OCI-LY7 (cell line): ENCODE measurements at places on chromosomes 3 and 15. TPM values are rescaled to one million over a fixed set of nuclear protein-coding genes. Genes with fewer than 3 reads are reported as not detected.

The RBPMS2 gene
- not detected in 2 replicates for total RNA-seq

The SIDT1 gene
- total RNA-seq, result 7.3 and 8.6 TPM in 2 replicates

The TLR9 gene
- 3.7 and 9.0 TPM in 2 replicates for total RNA-seq

The CDC25A gene
- total RNA-seq, result 72.9 and 75.4 TPM in 2 replicates

The PSMD2 gene
- 182 and 219 TPM in 2 replicates for total RNA-seq

The CATSPER2 gene
- total RNA-seq, result 13.9 and 17.0 TPM in 2 replicates

The ARPP21 gene
- total RNA-seq, result 1.1 and 1.3 TPM in 2 replicates

The APOD gene
- not detected in 2 replicates for total RNA-seq

The GRAMD2A gene
- not detected in 2 replicates for total RNA-seq

The HCN4 gene
- total RNA-seq, result not detected in 2 replicates

The NEK10 gene
- total RNA-seq, result 1.1 and 1.3 TPM in 2 replicates

The KIF15 gene
- total RNA-seq, result 37.0 and 41.1 TPM in 2 replicates

The WWTR1 gene
- 0.15 TPM in 1 of 2 replicates, not detected in the other for total RNA-seq

The SMCO1 gene
- total RNA-seq, result not detected in 2 replicates

The MAP3K13 gene
- 15.0 and 16.7 TPM in 2 replicates for total RNA-seq

The KCNMB2 gene
- total RNA-seq, result not detected in 2 replicates

The TRH gene
- not detected in 2 replicates for total RNA-seq
